ENCODE measurements at places on chromosomes 1 and 21.

DNA sequence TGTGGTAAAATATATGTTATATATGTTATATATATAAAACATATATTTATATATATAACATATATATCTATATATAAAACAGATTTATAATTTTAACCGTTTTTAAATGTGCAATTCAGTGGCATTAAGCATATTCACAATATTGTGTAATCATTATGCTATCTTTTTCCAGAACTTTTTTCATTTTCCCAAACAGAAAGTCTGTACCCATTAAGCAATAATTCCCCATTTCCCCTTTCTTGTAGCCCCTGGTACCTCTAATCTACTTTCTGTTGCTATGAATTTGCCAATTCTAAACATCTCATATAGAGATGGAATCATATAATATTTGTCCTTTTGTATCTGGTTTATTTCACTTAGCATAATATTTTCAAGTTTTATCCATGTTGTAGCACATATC, 10.7 kb upstream of the ARHGEF11 start:
- no peaks in the 10 kb centered on the region for H3K4me1 ChIP-seq
- no peaks in the 10 kb centered on the region for H3K27me3 ChIP-seq
- no peaks in the 10 kb centered on the region for H3K36me3 ChIP-seq
- DNase-seq, result no peak

GRCh38 chr1:171860696-171861095, 19.4 kb downstream of the DNM3 start:
- no peaks in the 10 kb centered on the region for H3K4me1 ChIP-seq
- no peak for DNase-seq
- H3K4me3 ChIP-seq, result no peak overlapping the region
- no peak overlapping the region for H3K27ac ChIP-seq

DNA sequence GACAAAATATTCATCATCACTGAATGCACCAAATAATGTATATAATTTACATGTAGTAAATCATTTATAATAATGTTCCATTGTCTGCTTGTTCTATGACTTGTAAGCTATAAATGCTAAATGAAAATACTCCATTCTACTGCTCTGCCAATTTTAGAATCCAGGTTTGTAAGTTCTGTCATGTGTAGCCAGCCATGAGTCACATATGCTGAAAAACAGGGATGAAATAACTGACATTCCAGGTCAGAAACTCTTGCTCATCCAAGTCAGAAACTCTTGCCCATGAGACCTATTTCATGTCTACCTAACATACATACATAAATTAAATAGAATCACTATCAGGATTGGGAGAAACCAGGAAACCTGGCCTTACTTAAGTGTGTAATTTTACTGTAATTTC, 95.6 kb downstream of the ASH1L start:
- H3K4me1 ChIP-seq, result peaks cover 23% of the 10 kb centered on the region
- no peak for DNase-seq
- H3K4me3 ChIP-seq, result no peak overlapping the region
- no peaks in the 10 kb centered on the region for H3K27me3 ChIP-seq
- H3K36me3 ChIP-seq, result peaks cover 2% of the 10 kb centered on the region

DNA sequence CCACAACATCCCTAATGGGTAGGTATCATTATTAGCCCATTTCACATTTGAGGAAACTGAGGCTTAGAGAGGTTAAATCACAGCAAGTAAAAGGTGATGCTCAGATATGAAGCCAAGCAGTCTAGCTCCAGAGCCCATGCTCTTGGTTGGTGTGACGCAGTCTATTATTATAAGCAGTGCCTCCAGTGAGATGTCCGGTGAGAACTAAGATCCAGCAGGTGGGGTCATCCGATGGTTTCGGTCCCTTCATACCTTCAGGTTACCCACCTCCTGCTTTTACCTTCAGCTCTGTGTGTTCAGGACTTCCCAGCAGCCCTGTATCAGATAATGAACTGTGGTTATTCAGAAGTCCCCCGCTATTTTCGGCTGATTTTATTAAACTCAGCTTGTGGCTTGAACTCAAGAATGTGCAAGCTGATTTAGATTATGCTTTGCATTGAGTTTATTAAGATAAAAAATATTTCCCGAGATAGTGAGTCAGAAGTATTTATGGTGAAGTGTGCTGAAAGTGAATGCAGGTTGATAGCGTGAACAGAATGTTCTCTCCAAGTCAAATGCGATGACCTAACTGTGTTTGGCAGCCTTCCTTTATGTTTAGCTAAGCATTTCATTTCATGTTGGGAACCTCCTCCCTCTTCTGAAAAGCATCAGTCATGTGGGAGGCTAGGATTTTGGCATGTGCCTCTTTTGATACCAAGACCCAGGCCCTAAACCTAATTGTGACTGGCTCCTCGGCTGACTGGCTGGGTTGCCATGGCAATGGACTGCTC, 160.9 kb upstream of the UBE2U start:
- H3K36me3 ChIP-seq, result no peaks in the 10 kb centered on the region
- no peaks in the 10 kb centered on the region for H3K27me3 ChIP-seq
- peak overlapping the region; percentile 60 for H3K27ac ChIP-seq
- H3K4me1 ChIP-seq, result peaks cover 37% of the 10 kb centered on the region
- no peak overlapping the region for H3K4me3 ChIP-seq
- peak; percentile 83 for DNase-seq

Data from body of pancreas (tissue), 4 donors.